NCI-H2107 (cell line): ENCODE measurements at places on chromosomes 7 and 10.

GRCh38 chr7:46839651-46840050 lies 742.3 kb downstream of the TNS3 start:
- DNase-seq: no peak

- no peak for DNase-seq
Observed at GRCh38 chr7:157527686-157528085, 190.9 kb downstream of the DNAJB6 start.

GRCh38 chr10:70729763-70730357 lies 55.3 kb downstream of the TBATA start:
- DNase-seq: peak; percentile 38

DNA sequence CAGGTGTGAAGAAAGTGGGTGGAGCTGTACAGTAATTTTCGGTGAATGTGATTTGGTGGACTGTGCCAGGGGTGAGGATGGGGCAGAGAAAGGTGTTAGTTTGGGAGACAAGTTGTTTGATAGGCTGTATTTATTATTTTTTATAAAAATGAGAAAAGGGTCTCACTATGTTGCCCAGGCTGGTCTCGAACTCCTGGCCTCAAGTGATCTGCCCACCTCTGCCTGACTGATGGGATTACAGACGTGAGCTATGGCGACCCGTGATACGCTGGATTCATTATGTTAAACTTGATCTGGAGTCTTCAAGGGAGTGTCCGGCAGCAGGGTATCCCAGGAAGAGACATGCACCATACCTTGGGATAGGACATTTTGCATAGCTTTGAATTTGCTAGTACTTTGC lies 1.3 kb downstream of the KAT6B start:
- no peak for DNase-seq

DNA sequence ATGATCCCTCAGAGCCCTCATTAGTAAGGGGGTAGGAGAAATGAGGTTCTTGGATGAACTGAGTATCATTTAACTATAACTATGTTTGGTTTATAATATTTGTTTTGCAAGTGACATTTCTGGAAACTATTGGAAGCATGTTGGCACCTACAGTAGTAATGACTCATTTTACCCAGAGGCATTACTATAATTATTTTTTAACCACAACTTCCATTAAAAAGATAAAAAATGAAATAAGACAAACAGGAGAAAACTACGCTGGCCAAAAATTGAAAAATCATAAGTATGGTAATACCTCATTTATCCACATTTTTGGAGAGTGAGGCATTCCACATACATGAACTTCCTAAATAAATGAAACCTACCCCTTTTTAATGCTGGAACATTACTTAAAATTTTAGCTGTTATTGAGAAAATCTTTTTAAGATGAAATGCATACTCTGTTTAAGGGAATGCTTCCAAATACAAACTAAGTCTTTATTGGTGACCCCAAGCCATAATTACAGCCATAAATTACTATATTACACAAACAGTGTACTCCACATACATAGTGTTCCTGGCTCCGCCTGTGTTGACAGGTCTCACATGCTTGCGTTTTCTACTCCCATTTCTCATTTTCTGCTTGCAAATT lies 84.6 kb upstream of the CAPZA2 start:
- DNase-seq: no peak

DNA sequence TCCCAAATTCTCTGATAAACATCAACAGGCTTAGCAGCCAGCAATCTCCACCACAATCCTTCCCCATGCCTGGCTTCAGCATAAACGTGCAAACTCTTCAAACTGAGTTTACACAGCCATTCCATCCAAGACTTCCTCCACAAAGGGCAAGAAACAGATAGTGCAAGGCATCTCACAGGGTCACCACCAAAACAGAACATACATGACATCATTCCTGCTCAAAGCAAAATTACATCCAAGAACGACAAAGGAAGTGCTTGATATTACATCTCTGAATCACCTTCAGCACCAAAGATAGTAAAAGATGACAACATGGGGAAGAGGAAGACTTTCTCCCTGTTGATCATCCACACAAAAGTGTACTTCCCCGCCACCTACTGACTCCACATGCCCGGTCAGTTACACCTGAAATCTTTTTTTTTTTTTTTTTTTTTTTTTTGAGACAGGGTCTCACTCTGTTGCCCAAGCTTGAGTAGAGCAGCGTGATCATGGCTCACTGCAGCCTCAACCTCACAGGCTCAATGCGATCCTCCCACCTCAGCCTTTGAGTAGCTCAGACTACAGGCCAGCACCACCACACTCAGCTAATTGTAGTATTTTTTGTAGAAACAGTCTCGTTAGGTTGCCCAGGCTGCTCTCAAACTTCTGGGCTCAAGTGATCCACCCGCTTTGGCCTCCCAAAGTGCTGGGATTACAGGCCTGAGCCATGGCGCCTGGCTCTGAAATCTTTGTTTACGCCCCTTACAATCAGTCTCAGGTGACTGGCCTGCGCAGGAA lies 127.5 kb downstream of the PARD3 start:
- no peak for DNase-seq

- DNase-seq: no peak
Observed at GRCh38 chr10:94578790-94579189, 33.2 kb downstream of the HELLS start.

GRCh38 chr10:11530806-11531205 lies 80.6 kb downstream of the USP6NL start:
- DNase-seq: no peak

DNA sequence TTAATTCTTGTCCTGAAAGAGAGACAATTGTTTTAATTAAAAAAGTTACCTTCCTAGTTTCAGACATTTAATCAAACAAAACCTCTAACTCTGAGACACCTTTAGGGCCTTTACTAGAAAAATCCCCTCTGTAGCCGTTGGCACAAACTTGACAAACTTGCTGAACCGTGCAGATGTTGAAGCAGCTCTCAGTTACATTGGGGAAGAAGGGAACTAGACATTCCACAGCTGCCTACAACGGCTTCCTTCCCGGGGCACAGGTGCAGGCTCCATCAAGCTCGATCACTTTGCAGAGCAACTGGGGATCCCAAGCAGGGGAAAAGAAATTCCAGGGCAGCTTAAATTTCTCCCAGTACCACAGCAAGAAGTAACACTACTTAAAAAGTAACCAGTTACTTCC lies 141.3 kb downstream of the SKAP2 start:
- DNase-seq: no peak

DNA sequence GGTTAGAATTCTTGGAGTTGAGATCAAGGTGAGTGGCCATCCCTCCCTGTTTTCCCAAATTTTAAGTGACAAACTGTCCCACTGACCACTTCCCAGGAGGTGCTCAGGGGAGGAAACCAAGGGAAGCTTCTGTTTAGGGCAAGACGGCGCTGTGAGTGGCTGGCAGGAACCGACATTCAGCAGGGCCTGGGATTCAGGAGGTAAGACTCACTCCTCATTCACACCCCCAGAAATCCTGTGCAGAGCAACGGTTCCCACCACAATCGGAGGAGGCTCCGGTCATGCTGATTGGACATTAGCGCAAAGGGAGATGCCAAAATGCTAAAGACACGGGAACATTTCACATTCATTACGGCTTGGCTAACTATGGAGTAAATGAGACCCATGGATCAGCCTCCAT lies 200.9 kb downstream of the GRID1 start:
- DNase-seq: no peak

- no peak for DNase-seq
Observed at GRCh38 chr7:24788961-24789576, 31.8 kb upstream of the GSDME start.
